ENCODE measurements at places on chromosomes 3 and 15.
A peak's percentile ranks its signal among the peaks of the same experiment; 100 is the strongest.

DNA sequence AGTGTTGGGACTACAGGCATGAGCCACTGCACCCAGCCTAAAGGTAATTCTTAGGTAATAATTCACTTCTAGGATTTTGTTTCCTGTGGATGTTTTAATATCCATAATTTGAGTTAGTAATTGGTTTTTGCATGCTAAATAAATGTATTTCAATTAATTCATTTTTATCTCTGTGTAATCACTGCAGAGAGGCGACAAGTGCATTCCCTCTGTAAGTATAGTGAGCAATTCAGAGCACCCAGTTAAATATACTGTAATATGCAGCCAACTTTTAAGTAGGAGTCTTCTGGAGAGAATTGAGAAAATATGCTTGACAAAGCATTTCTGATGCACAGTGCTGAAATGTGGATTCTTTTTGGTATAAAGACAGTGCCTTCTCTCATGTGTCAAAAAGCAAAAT, 5.7 kb downstream of the TBC1D23 start:
- no peak for DNase-seq

GRCh38 chr15:35723852-35724251, 177.9 kb upstream of the DPH6 start:
- no peak for DNase-seq

DNA sequence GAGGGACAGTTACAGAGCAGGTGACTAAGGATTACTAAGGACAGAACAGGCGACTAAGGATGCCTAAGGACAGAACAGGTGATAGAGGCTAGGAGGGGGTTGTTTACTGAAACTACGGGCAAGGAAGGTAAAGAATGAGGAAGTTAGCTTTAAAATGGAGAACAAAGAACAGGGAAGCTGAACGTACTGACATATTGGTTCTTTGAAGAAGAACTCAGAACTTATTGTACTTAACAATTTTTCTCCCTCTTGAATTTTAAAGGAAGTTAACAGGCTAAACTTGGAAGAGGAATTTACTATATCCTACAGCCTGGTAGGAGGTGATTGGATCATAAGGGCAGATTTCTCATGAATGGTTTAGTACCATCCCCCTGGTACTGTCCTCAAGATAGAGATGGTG, 290.2 kb downstream of the SHQ1 start:
- DNase-seq: no peak

GRCh38 chr3:176362191-176362731, 835.0 kb downstream of the TBL1XR1 start:
- no peak for DNase-seq

GRCh38 chr15:89361451-89362202, 27.0 kb upstream of the POLG start:
- DNase-seq: peak; percentile 72

GRCh38 chr3:167783781-167784180, 48.3 kb downstream of the SERPINI1 start:
- no peak for DNase-seq

- DNase-seq: peak; percentile 57
These were observed 727 bp downstream of the RAP2B start for GRCh38 chr3:153162513-153163392.

GRCh38 chr3:177133860-177134815, 63.1 kb downstream of the TBL1XR1 start:
- DNase-seq: no peak

DNA sequence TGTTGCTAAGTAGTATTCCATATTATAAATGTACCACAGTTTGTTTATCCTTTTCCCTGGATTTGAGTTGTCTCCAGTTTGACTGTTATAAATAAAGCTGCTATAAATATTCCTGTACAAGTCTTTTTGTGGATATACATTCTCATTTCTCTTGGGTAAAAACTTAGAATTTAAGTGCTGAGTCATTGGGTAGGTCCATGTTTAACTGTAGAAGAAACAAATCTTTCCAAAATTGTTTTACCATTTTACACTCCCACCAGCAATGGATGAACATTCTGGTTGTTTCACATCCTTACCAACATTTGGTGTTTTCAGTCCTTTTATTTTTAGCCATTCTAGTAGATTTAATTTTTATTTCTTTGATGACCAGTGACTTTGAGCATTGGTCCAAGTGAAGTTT, 74.0 kb upstream of the TNFAIP8L3 start:
- no peak for DNase-seq

DNA sequence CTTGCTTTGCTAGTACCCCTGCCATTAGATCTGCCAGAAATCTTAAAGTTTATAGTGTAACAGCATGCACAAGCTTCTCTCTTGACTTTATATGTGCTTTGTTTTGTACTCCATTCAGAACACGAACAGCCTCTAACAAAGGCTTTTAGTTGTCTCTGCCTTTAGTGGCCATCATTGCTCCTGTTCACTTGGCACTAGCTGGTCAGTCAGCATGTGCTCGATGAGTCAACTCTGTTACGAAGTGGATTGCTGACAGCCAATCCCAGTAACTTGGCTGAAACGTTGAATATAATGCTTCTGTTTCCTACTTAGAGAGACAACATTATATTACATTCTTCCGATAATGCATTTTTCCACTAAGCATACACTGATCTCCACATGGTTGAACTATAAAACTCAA, 349.2 kb downstream of the NAALADL2 start:
- DNase-seq: no peak

DNA sequence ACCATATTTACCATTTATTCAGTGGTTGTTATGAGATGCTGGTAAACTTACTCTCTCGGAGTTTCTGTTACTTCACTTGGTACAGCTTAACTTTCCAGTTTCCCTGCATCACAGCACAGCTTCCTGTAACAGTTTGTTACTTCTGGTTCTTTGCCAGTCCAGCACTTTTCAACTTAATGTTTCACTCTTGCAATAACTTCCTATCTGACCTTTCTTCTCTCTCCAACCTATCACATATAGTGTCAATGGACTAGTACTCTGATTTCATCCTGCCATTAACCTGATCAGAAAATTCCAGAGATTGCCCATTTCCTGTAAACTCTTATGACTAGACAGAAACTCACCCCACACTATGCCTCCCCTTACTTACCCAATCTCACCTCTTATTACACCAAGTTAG, 3.9 kb upstream of the ATP11B start:
- no peak for DNase-seq

DNA sequence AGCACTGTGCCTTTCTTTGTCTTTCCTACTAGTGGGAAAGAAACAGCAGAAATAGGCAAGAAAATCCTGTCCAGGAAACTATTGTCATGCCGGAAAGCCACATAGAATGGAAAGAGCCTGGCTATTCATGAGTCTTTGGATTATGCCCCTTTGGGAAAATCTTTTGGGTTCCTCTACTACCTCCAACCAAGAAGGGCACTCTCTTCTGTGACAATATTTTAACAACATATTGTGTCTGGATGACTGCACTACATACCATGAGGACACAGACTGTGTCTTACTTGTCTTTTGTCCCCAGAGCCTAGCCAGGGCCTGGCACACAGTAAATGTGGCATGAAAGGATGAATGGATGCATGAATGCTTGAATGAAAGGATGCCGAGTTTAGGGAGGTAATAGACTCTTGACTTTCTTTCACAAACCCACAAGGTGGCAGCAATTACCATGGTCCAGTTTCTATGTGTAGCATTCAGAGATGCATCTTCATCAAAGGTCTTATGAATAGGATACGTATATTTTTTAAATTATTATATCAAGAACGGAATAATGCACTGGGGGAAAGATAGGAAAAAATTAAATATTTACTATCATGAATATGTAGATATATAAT, 30.3 kb downstream of the ARL14 start:
- DNase-seq: peak; percentile 53

GRCh38 chr3:124981472-124981871, 46.9 kb upstream of the MUC13 start:
- DNase-seq: no peak

GRCh38 chr15:76177491-76178040, 117.8 kb downstream of the TMEM266 start:
- DNase-seq: no peak

- DNase-seq: peak; percentile 85
These were observed 53.4 kb upstream of the CCDC174 start for GRCh38 chr3:14598143-14598569.

DNA sequence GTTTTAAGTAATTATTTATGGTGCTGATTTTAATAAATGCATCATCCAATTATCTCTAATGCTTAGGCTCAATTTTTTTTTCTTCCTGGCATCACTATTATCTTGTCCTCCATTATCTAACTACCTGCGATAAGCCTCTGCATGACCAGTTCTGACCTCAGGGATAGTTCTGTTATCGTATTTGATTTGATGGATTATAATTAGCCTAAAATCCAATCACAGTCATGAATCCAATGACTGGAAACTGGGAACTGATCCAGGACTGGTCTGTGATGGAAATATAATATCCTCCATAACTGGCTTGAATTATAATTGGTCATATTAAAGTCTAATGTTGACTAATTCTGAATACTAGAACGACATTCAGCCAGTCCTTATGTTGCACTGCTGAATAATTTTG, 1.1 kb downstream of the MYH15 start:
- DNase-seq: peak; percentile 52

- DNase-seq: no peak
These were observed 62.8 kb upstream of the HERC1 start for GRCh38 chr15:63896336-63897115.

DNA sequence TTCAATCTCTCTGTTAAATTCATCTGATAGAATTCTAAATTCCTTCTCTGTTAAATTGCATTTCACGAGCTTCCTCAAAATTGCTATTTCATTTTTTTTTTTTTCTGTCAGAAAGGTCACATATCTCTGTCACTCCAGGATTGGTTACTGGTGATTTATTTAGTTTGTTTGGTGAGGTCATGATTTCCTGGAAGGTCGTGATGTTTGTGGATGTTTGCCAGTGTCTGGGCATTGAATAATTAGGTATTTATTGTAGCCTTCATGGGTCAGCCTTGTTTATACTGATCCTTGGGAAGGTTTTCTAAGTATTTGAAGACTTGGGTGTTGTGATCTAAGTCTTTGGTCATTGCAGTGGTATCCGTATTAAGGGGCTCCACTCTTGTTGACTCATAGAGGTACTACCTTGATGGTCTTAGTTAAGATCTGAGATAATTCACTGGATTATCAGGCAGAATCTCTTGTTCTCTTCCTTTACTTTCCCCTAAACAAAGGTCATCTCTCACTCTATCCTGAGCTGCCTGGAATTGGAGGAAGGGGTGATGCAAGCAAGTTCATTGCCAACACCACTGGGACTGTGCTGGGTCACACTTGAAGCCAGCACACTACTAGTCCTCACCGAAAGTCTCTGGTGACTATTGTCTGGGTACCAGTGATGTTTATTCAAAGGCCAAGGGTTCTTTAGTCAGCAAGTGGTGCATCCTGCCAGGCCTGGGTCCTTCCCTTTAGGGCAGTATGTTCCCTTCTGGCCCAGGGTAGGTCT, 231.1 kb downstream of the GBE1 start:
- DNase-seq: no peak

DNA sequence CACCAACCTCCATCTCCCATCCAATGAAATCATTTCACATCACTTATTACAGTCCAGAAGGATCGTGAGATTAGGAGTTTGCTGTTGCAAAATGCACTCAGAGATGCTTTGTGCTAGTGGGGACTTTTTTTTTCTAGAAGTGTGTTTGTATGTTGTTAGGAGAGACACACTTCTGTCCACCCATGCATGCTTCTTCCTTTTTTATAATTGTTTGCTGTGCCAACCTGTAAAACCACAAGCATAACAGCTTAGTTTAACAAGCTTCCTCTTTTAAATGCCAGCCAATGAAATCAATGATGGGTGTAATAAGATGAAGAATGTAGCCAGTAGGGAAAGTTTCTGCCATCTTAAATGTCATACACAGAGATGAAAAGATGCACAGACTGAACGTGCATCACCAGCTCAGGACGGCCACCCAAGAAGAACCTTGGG, 305.6 kb upstream of the STT3B start:
- DNase-seq: no peak

GRCh38 chr3:40858364-40859115, 333.8 kb downstream of the ZNF621 start:
- no peak for DNase-seq

DNA sequence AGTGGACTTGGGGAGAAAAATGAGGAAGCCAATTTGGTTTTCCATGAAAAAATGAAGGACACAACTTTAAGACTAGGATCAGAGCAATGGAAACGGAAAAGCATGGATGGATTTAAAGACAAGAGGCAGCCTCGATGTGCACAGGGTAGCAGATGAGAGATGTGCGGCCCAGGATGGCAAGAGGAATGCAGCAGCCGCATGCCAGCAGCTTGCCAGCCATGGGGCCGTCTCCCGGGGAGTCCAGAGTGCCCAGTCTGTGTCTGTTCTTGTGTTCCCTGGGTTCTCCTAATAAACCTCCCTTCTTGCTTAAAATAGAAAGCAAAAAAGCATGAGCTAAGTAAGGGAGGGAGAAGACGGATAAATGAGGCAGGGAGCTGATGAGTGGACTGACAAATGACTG, 68.0 kb upstream of the IQSEC1 start:
- no peak for DNase-seq

DNA sequence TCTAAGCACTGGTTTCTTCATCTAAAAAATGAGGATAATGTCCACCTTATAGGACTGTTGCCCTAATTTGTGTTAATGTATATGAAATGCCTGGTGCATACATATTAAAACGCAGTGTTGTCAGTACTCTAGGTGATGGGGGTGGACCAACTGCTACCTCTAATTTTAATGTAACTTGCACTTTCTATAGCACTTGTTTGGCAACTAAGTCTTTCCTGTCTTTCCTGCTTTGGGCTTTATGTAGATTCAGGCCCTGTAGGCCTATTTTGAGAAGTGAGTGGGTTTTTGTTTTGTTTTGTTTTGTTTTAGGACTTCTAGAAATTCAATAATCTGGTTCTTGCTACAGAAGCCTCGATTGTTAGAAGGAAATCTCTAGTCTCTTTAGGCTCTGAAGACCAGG, 21.2 kb downstream of the SLC7A14 start:
- no peak for DNase-seq

DNA sequence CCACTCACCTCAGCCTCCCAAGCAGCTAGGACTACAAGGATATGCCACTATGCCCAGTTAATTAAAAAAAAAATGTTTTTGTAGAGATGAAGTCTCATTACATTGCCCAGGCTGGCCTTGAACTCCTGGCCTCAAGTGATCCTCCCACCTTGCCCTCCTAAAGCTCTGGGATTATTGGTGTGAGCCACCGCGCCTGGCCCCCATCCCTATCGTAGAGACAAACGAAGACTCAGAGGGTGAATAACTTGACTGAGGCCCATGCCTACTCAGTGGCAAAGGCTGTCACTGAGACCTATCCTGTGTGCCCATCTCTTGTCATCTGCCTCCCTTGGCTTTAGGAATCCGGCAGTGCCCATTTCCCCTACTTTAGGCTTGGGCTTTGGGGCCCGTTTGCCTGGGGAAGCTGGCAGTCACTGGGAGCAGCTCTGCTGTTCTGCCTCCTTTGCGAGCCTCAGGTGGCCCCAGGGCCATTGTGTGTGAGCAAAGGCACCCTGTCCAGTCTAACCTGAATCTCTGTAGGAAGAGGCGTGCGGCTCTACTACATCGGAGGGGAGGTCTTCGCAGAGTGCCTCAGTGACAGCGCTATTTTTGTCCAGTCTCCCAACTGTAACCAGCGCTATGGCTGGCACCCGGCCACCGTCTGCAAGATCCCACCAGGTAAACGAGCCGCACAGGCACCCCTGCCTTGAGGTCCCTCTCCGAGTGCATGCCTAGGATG, 70.1 kb downstream of the AAGAB start:
- DNase-seq: no peak

All from SK-N-SH (cell line).